IMR-90 (cell line): ENCODE measurements at places on chromosomes 16 and 17. TPM values are rescaled to one million over a fixed set of nuclear protein-coding genes. Genes with fewer than 3 reads are reported as not detected.

The CXCL16 gene
- total RNA-seq, result 0.28 and 0.36 TPM in 2 replicates

The USB1 gene
- 23.1 and 45.9 TPM in 2 replicates for total RNA-seq

- no peak for DNase-seq
These were observed 60.0 kb downstream of the KLHDC4 start for GRCh38 chr16:87705771-87706277.

DNA sequence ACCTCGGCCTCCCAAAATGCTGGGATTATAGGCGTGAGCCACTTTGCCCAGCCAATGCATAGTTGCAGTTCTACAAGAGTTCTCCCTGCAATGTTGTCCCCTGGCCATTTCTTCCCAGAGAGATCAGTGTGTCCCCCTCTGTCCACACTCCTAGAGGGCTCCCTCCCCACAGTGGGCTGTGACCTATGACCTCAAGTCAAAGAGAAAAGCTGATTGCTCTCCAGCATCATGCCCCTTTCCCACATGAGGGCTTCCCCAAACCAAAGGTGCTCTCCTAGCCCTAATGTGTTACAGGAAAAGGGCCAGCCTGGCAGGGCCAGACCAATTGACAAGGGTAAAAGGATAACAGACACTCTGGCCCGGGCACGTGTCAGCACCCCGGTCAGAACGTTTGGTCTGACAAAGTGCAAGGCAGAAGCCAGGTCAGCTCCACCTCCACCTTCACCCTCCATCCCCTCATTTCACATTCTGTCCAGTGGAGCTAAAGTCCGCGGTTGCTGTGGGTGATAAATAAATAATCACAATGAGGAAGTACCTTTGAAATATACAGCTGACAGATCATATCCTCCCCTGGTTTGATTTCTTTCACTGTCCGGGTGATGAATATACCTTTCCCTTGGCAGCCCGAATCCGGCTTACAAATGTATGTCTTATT lies 17.8 kb downstream of the TTLL6 start:
- DNase-seq, result no peak
